D341Med (cell line): ENCODE measurements at places on chromosomes 4 and X.

DNA sequence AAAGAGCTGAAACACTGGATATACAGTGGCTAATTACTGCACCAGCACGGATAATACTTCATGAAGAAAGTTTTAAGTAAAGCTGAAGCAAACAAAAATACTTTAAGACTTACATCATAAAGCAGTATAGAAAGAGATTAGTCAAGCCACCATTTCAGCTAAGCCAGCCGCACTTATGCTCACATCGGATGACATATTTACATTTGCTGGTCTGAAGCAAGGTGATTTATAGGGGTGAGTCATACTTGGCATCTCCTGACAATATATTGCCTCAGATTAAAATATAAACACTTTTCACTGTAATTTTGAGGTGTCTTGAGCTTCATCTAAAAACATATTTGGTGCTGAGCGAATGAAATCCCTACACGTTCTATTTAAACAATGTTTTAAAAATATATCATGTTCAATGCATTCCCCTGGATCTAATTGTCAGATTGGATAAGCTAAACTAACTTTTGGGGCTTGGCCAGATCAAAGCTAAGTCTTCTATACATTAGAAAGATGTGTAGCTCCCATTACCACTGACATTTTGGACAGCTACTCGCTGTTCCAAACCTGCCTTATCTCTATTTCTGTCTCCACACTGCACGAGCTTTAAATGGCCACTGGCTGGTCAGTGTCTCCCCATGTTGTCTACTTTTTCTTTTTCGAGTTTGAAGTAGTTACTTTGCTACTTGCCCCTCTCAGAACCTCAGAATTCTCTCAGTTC, 103.2 kb downstream of the VCX2 start:
- DNase-seq, result no peak

DNA sequence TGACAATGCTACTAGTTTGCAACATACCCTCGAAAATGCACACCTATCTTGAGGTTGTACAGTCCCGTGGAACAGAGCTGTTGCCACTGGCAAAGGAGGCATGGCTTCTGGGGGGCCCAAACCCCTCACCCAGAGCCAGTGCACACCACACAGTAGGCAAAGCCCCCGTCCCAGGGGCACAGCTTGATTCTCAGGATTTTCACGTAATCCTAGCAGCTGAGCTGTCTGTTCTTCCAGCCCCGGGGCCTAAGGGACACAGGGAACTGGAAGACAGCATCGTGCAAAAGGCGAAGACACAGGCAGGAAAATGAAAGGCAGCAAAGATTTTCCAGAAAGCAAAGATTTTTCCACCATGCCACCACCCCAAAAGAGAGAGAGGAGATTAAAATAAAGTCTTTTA, 77.2 kb downstream of the JAKMIP1 start:
- peak; percentile 62 for DNase-seq

GRCh38 chrX:50765986-50766385, 48.0 kb downstream of the SHROOM4 start:
- DNase-seq, result no peak

DNA sequence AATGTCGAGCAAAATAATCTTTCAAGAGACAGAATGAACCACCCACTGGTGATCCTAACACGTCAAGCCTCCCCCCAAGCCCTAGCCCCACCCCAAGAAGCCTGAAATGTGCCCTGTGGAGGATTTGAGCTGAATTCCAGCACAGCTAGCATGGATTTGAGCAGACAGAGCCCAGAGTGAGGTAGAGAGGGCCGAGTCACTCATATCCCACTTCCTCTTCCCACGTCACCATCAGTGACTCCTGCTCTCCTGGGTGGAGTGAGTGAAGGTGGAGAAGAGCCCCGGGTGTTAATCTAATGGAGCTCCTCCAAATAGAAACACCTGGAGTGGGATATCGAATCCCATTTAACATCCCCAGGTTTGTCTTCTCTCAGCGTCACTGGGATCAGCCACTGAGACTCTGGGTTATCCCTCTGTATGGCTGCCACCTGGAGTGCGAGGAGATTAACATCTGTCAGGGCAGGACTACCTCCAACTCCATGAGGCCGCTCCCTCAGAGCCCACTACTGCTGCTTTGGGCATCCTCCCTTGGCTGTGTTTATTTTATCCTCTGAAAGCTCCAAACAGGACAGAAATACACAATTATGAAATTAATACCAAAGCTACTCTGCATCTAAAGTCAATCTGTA, 136.6 kb downstream of the NWD2 start:
- peak; percentile 33 for DNase-seq

DNA sequence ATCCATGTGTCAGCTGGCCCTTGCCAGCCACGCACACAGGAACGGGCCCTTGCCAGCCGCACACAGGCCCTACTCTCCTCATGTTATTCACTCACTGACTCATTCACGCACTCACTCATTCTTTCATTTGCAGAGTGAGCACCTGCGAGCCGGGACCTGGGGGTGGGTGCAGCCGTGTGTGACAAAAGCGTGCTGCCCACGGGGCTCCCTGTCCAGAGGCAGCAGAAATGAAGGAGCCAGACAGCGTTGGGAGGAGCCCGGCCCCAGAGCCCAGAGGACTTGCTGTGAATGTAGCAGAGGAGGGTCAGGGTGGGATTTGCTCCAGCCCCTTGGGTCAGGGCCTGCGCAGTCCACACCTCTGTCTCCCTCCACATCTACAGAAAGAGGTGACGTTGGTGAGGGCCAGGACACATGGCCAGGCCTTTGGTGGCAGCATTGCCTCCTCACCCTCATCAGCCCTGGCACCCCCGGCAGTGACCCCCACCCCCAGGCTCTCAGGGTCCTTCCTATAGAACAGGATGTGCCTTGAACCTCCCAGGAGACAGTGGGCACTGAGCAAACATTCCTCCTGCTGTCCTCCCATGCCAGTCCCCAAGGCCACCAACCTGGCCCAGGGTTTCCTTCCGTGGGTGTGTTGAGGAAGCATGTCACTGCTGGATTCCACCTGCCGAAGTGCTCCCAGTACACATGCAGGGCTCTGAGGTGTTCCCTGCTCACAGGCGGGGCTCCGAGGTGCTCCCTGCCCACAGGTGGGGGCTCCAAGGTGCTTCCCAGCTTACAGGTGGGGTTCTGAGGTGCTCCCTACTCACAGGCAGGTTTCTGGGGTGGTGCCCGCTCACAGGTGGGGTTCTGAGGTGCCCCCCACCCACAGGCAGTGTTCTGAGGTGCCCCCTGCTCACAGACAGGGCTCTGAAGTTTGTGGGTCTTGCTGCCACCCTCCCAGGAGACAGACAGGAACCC, 105.7 kb downstream of the HMX1 start:
- DNase-seq, result no peak

- DNase-seq, result no peak
Observed at GRCh38 chr4:52157641-52158316, 106.7 kb downstream of the SPATA18 start.

DNA sequence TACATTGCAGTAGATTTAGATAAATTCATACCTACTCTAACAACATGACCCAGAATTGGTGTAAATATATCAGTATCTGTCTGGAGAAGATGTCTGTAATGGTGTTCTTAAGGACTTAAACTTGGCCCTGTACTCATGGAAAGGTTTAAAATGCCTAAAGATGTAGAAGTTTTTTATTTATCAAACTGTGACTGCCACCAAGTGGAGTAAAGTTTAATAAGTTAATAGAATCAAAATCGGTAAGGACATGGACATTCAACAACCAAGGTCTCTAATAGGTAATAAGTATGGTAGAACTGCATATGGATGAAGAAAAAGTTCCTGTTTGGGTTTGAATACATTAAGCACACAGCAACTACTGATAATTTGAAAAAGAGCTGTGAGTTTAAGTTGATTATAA, 474.0 kb upstream of the NDST3 start:
- DNase-seq, result no peak

- no peak for DNase-seq
Observed at GRCh38 chrX:119410027-119410819, 11.1 kb downstream of the SLC25A43 start.

- DNase-seq, result no peak
Observed at GRCh38 chr4:78186597-78187543, 129.7 kb downstream of the FRAS1 start.

- peak; percentile 63 for DNase-seq
Observed at GRCh38 chr4:121822796-121823504, 733 bp downstream of the CCNA2 start.

GRCh38 chr4:55500072-55500471, 46.6 kb downstream of the CLOCK start:
- no peak for DNase-seq

GRCh38 chr4:63983224-63983623, 426.0 kb downstream of the TECRL start:
- no peak for DNase-seq

DNA sequence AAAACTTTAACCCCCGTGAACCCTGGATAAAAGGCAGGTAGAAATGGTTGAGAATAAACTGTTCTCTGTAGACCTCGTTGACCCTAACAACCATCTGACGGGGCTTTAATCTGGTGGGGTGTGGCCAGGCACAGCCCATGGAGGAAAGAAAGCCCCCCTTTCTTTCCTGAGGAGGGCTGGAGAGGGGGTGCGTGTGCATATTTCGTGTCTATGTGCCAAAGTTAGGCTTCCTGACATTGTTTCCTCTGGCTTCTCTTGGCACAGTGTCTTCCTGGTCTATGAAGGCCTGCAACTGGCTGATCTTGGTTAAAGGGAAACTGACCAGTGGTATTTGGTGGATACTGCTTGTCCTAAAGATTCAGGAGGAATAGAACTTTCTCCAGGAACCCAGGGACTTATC, 97.1 kb downstream of the MGST2 start:
- no peak for DNase-seq

GRCh38 chr4:113467581-113467980, 294.0 kb downstream of the CAMK2D start:
- no peak for DNase-seq

DNA sequence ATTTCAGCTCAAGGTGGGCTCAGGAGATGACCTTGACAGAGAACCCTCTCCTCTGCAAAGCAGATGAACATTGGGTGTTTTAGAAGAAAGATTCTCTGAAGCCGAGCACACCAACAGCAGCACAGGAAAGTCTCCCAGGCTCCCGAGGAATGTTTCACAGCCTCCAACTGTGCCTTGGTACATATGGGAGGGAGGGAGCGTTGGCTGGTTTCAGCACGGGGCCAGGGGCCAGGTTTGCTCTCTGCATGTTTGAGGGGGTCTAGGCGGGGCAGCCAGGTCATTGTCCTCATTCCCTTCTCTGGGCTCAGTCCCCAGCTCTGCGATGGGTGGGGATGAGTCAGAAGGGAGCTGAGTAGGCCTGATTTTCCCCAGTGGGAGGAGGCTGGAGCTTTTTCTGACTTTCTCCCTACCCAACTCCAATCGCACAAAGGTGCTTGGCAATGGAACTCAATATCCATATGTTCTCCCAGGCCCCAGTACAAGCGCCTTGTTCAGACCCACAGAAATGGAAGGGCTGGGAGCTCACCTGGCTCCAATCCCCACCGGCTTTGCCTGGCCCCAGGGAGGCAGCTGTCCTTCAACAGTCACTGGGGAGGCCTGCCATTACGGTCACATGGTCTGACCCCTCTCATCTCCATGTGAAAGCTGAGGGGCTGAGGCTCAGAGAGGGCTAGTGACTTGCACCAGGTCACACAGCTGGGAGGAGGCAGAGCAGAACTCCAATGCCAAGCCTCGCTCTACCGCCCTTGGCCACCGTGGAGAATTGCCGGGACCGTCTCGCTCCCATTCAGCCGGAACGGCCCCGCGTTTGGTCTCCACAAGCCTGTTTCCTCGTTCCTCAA, 108.4 kb upstream of the AFAP1 start:
- no peak for DNase-seq

DNA sequence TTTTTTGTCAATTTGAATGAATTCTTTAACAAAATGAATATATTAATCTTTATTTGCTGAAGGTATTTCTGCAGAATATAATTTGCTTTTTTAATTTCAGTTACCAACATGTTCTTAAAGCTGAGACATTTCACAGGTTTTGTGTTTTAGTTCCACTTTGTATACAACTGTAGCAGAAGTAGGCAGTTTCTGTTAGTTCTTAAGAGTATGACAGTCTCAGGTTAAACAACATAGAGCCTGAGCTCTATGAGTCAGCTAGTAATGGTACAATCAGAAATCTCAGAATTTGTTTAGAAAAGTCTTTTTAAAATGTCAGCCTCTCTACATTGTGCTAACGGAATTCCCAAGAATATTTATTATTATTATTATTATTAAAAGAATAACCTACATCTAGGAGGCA, 50.4 kb downstream of the GSTCD start:
- DNase-seq, result no peak

DNA sequence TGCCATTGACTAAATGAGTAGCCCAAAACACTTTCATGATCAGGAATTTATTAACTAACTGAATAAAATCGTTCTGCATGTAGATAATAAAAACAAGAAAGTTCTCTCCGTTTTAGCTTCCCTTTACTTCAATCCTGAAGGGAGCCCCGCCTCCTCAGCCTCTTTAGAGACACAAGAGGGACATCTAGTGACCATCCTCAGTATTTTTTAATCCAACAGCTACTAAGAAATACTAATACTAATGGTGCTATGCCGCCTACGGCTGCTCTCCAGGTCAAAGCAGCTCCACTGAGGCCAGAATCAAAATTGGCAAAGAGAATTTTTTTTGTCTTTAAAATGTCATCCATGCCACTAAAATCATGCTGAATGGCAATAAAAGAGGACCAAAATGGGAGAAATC, 3.2 kb upstream of the PCDH19 start:
- DNase-seq, result peak; percentile 48

- DNase-seq, result no peak
Observed at GRCh38 chr4:31085689-31086088, 365.5 kb downstream of the PCDH7 start.

DNA sequence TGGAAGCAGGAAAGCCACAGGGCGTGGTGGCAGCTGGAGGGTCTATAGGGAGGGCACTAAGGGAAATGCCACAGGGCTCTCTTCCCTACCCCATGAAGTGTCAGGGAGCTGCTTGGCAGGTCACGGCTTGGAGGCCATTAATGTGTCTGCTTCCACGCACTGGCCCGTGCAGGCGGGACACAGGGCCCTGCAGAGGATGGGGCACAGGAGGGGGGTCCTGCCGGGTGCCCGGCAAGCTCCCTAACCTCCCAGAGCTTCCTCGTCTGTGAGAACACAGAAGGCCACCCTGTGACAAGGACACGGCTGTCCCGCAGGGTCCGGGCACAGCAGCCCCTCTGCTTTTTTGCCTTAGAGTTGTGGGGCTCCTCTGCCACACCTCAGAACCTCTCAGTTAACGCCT, 25.5 kb downstream of the FAM53A start:
- DNase-seq, result no peak

- DNase-seq, result no peak
Observed at GRCh38 chr4:16931339-16932305, 33.2 kb upstream of the LDB2 start.

- DNase-seq, result no peak
Observed at GRCh38 chrX:38804432-38804681, 3.1 kb downstream of the MID1IP1 start.

- no peak for DNase-seq
Observed at GRCh38 chr4:26589705-26590104, 5.8 kb downstream of the TBC1D19 start.

DNA sequence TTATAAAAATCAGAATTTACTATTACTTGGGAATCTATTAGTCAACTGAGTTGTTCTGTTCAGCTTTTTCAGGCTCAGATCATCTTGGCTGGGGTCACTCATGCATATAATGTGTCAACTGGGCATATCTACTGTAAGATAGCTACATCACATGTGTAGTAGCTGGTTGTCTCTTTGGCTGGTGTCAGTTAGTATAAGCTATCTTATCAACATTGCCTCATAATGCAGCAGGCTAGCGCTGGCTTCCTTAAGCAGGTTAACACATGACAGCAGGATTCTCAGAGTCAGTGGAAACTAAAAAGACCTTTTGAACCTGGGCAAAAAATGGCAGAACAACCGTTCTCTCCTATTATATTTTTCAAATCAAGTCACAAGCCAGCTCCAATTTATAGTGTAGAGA, 378.3 kb upstream of the PCDH10 start:
- DNase-seq, result no peak

GRCh38 chrX:53076671-53077070, 5.5 kb upstream of the TSPYL2 start:
- DNase-seq, result no peak
